Stimulated activated CD8-positive, alpha-beta memory T cell treated with anti-CD3 and anti-CD28 coated beads, Interleukin-4, amount 100 ng/mL, for 1 hour (primary cell): ENCODE measurements at places on chromosomes 2 and 18.

DNA sequence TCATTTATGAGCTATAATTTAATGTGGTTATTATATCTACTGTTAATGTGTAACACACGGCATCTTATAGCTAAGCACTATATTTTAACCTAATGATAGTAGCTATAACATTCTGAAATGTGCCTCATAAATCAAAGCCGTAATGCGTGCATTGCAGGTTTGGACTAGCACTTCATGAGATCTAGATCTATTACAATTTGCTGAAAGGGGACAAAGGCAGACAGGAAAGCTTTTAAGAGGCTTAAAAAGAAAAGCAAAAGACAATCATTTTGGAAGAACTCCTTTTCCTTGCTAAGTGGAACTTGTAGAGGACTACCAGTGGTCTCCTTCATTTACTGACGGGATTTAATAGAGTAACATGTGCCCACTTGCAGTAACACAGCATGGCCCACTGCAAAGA lies 213.1 kb downstream of the NBAS start:
- no peak for DNase-seq

DNA sequence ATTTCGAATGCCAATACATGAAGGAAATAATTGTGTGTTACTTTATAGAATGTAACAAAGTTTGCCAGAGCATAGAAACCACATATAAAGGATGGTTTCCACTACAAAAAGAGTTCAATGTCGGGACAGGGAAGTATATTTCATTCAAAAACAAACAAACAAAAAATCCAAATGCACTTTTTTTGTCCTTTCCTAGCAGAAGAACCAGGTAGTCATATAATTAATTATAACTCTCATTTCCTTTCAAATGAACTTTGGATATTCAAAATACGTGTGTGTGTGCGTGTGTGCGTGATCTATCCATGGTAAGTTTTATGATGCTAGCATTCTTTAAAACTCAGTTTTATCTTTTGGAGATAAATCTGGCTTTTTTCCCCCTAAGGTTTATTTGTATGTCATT lies 8.3 kb downstream of the FN1 start:
- no peak for DNase-seq

- no peak for DNase-seq
Observed at GRCh38 chr2:54396107-54396506, 60.0 kb upstream of the SPTBN1 start.

- DNase-seq = no peak
Observed at GRCh38 chr18:79216176-79216575, 147.0 kb downstream of the ATP9B start.

DNA sequence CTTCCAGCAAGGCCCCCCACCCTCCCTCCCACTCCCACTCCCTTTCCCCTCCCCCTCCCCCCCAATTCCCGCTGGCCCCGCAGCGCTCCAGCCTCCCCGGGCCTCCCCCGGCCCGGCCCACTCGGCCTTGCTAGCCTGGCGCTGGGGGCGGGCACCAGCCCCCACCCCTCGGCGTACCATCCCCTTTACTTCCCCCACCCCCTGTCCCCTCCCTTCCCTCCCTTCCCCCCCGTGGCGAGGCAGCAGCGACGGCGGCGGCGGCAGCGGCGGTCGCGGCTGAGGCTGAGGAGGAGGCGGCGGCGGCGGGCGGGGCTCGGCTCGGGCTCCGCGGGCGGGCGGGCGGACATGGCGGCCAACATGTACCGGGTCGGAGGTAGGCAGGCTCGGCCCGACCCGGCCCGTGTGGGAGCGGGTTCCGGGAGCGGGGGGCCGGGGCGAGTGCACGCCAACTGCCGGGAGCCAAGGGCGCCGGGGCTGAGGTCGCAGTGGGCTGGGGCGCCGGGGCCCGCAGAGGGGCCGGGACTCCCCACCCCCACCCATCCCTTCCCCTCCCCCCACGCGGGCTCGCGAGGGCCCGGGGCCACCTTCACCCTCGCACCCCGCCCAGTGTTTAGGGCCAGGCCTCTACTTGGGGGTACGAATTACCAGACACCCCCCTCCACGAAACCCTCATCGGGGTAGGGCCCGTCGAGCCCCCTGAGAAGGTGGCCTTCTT lies at the start of gene MTA3:
Gene MTA3, plus strand, starts transcription at position 232 of the 715 bp plus-strand sequence. Its CDS starts 114 bp downstream, at position 346.
- DNase-seq = peak; percentile 35
